ENCODE measurements at places on chromosomes 5 and 9.

DNA sequence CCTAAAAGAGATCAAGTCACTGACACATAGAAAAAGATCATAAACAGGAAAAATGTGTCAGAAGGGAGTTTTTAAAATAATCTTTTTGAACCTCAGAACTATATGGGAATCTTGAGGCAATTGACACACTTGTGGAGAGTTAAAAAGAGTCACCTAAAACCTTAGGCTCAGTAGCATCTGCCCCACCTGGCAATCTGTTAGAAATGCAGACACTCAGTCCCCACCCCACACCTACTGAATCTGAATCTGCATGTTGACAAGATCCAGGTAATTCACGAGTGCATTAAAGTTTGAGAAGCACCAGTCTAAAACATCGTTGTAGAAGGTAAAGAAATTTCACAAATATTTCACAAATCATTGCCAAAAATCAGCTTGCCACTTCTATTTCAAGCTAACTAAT lies 388.3 kb downstream of the NR2F1-AS1 start:
- no peak for DNase-seq

DNA sequence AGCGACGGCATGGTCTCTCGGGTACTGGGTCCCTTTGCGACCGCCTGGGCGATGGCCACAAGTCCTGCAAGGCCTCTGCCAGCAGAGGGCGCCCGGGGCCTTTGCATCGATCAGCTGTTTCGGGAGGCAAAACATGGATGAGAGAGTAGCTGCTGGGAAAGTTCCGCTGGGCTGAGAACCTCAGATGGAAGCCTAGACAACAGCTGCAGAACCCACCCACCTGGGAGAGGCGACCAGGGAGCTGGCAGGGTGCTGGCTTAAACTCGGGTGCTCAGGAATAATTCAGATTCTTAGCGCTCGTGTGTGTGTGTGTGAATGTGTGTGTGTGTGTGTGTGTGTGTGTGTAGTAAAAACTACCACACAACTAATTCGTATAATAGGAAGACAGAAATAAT lies 50.0 kb downstream of the TRIM32 start:
- DNase-seq = peak; percentile 67

DNA sequence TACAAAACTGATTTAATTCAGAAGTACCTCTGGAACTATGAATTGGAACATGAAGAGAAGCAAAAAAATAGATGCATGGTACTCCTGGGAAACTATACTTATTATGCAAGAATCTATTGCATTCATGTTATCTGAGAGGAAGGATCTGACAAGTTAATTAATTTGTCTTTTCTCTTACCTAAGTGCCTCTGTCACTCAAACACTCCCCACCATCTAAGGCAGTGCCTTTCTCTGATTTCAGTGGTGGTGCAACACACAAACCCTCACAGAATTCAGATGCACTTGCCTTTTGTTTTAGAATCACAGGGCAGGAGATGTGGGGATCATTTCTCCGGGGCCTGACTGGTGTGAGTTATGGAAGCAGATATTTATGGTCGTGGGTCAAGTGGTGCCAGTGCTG lies 52.5 kb upstream of the C9orf72 start:
- peak; percentile 59 for DNase-seq

- DNase-seq = no peak
These were observed 639 bp downstream of the PCDH1 start for GRCh38 chr5:141877356-141878185.

- DNase-seq = no peak
These were observed 1017.8 kb upstream of the CDH10 start for GRCh38 chr5:25662610-25663009.

DNA sequence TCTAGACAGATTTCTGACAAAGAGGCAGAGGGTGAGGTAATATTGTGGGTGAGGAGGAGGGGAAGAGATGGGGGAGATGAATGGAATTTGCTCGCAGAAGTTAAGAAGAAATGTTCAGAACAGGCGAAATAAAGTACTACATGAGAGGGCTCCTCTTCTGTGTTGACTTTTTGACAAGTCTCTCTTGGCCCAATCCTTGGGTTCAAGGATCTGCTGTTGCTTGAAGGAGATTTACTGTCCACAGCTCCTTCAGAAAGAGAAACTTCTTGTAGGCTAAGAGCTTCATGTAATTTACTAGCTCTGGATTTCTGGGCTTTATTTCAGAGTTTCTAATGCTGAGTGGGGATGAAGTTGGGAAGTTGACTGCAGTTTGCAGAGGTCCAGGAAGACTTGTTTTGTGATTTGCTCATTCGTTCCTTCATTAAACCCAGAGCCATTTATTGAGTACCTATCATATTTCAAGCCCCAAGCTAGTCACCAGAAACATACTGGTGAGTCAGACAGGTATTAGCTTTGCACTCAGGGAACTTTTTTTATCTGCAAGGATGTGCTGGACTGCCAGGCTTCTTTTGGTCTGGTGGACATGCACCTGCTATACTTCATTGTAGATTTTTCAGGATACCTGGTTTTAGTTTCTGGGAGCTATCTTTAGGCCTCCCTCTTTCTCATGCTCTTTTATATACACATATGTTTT lies 402.9 kb upstream of the CLINT1 start:
- DNase-seq = no peak

- DNase-seq = no peak
These were observed 104.6 kb upstream of the LRRTM2 start for GRCh38 chr5:138979684-138980280.

- DNase-seq = no peak
These were observed 105.6 kb upstream of the ANKH start for GRCh38 chr5:14977058-14977685.

GRCh38 chr5:146005264-146005663 lies 68.9 kb downstream of the SH3RF2 start:
- no peak for DNase-seq

GRCh38 chr5:62812621-62813255 lies 234.1 kb downstream of the LRRC70 start:
- DNase-seq = no peak

DNA sequence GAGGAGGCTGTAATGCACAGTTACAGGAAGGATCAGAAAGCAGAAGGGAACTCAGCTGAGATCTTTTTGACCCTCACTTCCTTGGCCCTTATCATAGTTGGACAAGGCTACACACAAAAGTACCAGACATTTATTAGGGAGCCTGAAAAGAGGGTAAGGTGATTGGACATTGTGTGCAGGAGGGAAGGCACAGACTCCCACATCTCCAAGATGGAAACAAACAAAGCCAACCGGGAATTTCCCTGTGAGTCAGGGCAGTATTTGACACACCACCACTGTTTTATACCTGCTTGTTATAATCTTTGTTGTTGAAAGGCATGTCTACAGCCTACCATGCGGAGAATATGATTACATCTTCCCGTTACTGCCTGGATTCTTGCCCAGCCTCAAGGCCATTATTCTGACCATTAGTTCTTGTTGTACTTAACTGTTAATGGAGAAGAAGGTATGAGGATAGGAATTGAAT lies 3.0 kb upstream of the CCNG1 start:
- no peak for DNase-seq

- no peak for DNase-seq
These were observed 3.2 kb downstream of the ENTPD8 start for GRCh38 chr9:137437691-137438590.

- no peak for DNase-seq
These were observed 57.9 kb upstream of the FST start for GRCh38 chr5:53422539-53422938.

GRCh38 chr9:99241106-99241505 lies 19.0 kb downstream of the SEC61B start:
- DNase-seq = no peak

GRCh38 chr5:78540335-78541085 lies 108.1 kb downstream of the LHFPL2 start:
- DNase-seq = peak; percentile 81

DNA sequence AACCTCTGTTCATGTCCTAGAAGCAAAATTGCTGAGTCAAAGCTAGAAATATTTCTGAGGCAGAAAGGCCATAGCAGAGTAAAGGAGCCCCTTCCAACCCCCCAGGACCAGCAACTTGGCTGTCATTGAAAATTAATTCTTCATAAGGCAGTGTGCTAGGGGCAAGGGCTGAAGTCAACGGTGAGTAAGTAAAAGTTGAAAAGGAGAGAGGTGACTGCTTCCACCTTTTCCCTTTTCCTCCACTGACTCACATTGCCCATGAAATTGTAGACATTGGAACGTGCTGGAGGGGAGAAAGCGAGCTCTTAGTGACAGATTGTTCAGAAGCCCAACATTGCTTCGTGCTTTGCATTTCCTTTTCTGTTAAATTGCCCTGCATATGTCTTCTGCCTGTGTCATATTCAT lies 19.1 kb downstream of the GLRA1 start:
- no peak for DNase-seq

- DNase-seq = no peak
These were observed 4.9 kb upstream of the FYB1 start for GRCh38 chr5:39224196-39224761.

GRCh38 chr5:42875211-42875610 lies 63.5 kb upstream of the SELENOP start:
- no peak for DNase-seq

GRCh38 chr5:158435161-158435616 lies 576.2 kb upstream of the CLINT1 start:
- no peak for DNase-seq

GRCh38 chr9:118786877-118787276 lies 582.4 kb downstream of the BRINP1 start:
- no peak for DNase-seq

- DNase-seq = no peak
These were observed 53.3 kb downstream of the PRRC2B start for GRCh38 chr9:131447148-131447547.

DNA sequence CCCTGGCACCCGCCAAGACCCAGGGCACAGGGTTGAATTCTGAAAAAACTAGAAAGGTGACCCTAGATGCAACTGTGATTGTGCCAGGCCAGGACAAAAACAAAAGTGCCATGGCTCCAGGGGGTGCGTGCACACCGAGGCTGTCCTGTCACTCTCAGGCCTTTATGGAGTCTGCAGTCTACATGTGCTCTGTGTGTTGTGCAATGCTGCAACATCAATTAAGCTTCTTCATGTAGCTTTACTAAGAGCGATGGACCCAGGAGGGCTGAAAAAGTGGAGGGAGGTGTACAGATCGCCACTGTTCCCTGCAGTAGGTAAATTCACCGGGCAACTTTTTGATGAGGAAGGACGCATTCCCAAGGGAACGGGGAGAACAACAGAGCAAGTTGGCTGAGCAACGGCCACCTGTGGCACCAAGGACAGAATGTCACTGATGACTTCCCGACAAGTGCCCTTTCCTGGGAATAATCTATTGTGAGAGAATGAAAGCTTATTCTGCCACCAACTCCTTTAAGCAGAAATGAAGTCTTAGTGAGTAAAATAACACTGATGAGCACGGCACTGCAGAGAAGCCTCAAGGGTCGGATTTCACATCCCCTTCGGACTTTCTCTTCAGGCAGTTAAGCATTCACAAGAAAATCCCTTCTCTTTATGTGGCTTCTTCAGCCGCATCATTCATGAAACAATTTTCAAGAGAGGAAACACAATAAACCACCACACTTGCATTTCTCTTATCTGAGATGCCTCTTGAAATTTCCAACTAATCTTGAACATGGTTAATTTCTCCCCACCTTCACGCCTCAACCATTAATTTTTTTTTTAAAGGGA lies 149.6 kb downstream of the DROSHA start:
- DNase-seq = no peak

GRCh38 chr9:89952401-89952800 lies 347.6 kb downstream of the GADD45G start:
- no peak for DNase-seq

- no peak for DNase-seq
These were observed 61.0 kb downstream of the PRDM6 start for GRCh38 chr5:123150089-123150488.

DNA sequence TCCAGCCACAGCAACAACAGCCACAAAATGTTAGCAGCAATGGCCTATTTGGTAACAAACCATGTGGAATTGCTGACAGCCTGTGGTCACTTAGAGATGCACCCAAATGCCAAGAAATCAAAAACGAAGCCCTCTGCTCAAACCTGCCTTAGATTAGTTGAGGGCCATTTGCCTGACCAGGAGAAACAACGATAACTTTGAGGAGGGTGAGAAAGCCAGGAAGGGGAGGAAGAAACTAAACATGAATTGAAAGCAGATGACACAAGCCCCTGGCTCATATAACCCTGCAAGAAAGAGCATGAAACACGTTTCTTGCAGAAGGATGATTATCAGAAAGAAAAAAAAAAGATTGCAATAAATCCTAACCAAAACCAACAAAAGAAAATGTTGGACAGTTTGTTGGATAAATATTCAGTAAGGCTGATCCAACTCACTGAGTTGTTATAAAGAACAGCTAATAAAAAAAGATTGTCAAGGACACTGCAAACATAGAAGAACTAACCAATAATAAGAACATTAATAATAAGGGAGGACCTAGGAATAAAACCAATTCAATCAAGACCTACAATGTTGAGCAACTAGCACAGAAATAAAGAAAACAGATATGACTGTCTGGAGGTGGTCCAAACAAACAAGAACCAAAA lies 140.5 kb upstream of the SLC30A5 start:
- no peak for DNase-seq

GRCh38 chr9:31103836-31104235 lies 1280.6 kb upstream of the ACO1 start:
- DNase-seq = no peak

GRCh38 chr9:86792136-86792535 lies 155.2 kb downstream of the GAS1 start:
- no peak for DNase-seq

Measured in putamen (tissue), 1 donor.